ENCODE measurements at places on chromosomes 6 and 20.

DNA sequence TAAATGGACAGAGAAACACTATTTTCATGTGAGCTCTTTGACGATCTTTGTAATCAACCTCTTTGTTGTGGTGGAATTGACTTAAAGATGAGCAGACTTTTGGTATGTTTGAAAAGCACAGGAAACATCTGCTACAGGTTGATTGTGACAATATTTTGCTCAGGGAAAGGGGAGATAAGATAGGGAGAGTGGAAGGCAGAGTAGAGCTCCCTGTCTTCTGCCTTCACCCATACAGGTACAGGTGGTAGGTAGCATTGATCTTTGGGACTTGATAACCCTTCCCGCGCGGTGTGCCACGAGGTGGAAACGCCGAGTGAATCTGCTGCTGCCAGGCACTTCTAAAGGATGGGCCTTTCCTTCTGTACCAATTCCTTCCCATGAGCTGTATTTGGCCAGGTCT is 183.6 kb downstream of the UTRN start:
- peak; percentile 7 for DNase-seq

DNA sequence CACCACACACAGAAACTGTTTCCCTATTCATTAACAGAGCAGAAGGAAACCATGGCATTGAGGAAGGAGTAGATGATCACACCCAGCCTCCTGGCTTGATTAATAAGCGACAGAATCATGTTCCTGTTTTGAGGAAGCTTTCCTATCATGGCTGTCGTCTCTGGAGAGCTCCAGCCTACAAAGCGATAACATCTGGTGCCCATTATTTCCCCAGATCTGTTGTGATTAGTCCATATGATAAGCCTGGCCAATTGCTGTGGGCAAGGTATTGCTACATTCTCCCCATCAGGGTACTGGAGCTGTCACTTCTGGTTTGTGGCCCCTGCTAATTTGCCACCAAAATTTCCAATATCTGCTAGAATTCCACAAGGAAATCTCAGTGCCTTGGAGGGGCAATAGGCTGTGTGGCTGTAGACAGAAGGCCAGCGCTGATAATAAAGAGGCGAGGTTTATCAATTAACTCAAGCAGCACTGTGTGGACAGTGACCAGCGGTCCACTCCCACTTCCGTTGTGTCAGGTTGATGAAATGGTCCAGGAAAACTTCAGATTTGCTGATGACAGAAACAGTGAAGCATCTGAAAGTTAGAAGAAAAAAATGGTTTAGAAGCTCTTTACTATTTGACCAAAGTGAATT is 66.4 kb downstream of the OLIG3 start:
- DNase-seq, result peak; percentile 9

- DNase-seq, result no peak
Measured at GRCh38 chr6:95578106-95578410, 723 bp downstream of the MANEA start.

DNA sequence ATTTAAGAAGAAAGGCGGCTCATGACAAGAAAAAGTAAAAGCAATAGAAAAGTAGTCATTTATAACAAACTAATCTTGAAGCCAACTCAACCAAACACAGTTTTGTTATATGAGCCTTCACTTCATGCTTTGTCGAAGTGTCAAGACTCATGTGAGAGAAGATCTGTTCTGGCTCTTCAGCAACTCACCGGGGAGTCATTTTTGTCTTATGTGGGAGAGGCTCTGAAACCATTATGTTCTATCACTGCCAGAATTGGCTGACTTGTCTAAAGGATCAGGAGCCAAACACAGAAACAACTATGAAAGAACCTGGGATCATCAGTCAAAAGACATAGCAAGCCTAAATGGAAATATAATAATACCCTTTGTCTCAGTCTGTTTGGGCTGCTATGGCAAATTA is 105.2 kb downstream of the CDK19 start:
- DNase-seq, result no peak

DNA sequence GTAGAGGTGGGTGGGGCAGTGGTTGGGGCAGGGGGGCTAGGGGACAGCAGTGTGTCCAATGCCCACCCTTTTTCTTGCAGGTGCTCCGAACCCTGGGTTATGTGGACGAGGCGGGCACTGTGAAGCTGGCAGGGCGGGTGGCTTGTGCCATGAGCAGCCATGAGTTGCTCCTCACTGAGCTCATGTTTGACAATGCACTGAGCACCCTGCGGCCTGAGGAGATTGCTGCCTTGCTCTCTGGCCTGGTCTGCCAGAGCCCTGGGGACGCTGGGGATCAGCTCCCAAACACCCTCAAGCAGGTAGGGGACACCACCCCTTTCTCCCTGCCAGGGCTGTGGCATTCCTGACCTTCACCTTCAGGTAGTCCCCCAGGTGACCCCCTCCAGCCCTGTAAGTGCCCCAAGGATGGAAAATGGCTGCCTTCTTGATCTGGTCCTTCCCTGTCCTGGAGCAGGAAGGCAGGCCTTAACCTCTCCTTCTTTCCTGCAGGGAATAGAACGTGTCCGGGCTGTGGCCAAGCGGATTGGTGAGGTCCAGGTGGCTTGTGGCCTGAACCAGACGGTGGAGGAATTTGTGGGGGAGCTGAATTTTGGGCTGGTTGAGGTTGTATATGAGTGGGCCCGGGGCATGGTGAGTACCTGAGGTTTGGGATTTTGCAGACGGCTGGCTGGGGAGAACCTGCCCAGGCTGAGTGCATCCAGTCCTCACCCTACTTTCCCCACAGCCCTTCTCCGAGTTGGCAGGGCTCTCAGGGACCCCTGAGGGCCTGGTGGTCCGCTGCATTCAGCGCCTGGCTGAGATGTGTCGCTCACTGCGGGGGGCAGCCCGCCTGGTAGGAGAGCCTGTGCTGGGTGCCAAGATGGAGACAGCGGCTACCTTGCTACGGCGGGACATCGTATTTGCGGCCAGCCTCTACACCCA is 2.9 kb downstream of the DXO start:
- DNase-seq, result no peak

- peak; percentile 52 for DNase-seq
Measured at GRCh38 chr6:30837870-30838269, 46.4 kb upstream of the DDR1 start.

DNA sequence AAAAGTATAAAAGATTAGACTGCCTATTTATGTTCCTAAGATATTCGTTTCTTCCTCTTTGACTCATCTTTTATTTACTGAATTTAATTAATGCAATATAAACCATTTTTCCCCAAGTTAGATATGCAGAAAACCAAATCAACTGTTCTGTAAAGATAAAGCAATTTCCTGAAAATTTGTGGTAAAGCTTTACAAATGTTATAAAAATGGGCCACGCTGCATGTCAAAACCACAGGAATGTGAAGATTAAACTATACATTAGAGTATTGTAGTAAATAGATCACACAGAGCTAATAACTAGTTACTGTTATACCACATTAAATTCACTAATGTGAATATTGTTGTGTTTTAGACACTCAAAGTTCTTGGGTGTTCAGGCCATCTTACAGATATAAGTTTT is 83.4 kb downstream of the OPN5 start:
- DNase-seq, result peak; percentile 36

- DNase-seq, result no peak
Measured at GRCh38 chr6:81844686-81845085, 92.2 kb upstream of the TENT5A start.

DNA sequence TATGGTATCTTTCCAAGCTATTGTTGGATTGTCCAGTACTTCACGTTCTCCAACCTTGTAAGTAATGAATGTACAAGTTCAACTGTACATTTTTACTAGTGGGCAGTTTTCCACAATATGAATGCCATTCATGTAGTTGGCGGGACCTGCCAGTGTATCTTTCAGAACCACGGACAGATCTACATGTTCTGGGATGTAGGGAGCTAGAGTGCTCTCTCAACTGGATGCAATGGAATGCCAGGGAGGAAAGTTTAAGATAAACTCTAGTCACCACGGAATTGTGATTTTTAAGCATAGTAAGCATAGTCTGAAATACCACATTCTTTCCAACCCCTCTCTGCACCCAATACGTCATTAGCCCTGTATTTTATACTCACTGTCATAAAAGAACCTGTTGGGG is 21.5 kb upstream of the HLA-C start:
- peak; percentile 8 for DNase-seq

DNA sequence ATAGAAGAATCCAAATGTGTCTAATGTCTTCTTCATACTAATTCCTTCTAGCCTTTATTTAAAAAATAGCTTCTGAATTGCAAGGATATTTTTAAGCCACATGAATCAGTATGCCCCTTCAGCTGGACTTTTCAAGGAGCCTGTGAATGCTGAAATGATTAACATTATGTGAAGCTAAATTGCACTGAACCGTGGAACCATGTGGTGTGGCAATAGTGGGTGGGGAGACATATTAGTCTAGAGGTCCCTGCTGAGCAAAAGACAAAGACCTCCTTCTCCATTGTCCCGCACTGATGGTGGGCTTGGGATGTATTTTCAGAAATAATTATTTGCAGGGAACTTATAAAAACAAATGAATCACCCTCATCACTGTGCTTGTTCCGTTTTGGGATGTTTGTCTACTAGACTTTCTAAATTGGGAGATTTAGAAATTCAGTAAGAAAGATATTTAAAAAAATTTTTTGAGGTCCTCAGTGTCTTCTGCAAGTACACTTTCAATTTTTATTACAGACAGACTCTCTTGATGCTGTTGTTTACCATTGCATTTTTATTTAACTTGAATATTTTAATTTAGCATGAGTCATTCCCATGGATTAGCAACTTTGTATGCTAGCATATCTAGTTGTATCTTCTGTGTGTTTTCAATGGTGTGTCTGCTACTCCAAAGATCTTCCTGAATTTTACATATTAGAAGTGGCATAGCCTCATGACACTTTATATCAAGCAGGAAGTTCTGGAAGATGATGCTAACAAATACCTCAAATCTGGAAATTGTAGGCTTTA is 238.1 kb downstream of the LAMA2 start:
- DNase-seq, result no peak

DNA sequence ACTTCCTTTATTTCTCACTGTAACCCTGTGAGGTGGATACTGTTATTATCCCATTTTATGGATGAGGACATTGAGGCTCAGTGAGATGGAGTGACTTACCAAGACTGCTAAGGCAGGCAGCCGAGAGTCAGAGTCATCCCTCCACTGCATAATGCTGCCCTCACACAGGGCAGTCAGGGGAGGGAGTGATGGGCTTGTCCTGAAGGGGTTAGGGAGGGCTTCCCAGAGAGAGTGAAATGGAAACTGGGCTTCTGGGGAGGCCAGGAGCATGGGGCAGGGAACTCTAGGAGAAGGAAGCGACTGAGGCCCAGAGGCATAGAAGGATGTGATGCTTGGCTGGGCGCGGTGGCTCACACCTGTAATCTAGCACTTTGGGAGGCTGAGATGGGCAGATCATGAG is 31.1 kb downstream of the TM9SF4 start:
- no peak for DNase-seq

GRCh38 chr20:37846573-37846972 is 56.4 kb upstream of the VSTM2L start:
- DNase-seq, result no peak

DNA sequence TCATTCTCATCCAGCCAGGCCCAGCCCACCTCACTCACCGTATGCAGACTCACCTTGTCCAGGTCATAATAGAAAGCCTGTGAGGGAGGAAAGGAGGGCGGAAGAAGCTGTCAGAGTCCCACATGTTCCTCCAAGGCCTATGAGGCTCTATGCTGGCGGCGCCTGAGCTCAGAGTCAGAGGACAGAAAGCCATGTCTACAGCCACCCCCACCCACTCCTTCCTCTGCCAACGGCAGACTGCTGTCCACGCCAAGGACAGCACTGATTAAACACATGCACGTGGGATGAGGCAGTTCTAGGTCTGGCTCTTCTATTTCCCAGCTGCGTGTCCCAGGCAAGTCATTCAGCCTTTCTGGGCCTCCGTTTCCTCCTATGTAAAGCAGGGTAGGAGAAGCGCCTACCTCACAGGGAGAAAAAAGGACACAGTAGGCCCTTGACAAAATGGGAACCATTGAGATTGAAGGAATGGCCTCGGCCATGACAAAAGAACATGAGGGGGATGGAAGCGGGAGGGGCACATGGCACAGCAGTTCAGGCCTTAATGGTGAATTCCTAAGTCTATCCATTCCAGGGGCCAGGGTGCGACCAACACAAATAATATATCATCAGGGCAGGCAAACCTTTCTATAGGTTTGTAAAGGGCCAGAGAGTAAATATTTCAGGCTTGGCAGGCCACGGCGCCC is 80.1 kb downstream of the RIPOR3 start:
- no peak for DNase-seq

DNA sequence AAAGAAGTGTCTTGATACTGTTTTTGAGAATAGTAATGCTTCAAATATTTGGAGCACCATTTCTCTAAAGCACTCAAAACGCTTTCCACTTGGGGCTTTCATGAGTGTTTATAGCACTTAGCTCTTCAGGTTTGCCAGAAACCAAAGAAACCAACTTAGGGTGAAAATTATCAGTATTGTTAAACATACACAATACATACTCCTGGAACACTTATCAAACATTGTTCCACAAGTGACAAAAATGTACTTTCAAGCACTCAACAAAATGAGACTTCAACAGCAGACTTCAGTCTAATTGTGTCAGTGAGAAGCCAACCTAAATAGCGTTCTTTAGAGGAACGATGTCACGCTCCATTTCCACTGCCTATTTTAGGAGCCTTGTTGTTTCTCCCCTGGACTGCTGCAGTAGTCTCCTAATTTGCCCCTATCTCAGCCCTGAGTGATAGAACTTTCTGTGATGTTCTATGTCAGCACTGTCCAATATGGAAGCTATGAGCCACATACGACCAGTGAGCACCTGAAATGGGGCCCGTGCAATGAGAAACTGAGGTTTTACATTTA is 461.3 kb downstream of the KIF16B start:
- no peak for DNase-seq

- DNase-seq, result no peak
Measured at GRCh38 chr20:6030453-6031080, 23.3 kb downstream of the LRRN4 start.

DNA sequence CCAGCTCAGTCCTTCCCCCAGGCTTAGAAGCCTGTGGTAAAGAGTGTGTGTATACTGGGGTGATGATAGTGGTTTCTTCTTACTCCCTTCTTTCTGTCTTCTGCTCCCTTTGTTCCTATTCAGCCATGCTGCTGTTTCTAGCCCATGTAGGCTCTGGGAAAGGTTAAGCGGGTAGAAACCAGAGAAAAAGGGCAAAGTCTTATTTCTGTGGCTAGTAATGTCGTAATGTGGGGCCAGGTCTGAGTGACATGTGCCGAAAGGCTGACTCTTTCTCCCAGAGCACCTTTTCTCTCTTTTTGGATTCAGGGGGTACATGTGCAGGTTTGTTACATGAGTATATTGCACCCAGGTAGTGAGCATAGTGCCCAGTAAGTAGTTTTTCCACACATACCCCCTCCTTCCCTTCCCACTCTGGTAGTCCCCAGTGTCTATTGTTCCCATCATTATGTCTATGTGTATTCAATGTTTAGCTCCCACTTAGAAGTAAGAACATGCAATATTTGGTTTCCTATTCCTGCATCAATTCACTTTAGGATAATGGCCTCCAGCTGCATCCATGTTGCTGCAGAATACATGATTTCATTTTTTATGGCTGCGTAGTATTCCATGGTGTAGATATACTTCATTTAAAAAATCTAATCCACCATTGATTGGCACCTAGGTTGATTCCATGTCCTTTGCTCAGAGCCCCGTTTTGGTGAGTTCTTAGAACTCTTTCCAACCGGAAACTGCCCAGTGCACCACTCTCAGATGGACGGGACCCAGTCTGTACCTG is 74.3 kb downstream of the EFHC1 start:
- no peak for DNase-seq

DNA sequence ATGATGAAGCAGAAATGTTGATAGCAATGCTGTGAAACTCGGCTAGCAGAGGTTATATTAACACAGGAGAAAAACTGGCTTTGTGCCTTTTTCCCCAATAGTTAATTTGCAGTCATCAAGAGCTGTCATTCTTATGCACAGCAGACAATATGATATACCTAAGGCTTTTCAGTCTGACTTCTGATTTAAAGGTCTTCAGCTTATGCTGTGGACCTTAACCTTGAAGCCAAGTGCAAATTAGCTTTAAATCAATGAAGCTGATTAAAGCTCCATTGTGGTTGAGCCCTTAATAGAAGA is 171.6 kb upstream of the ID4 start:
- no peak for DNase-seq

Data from hematopoietic multipotent progenitor cell treated with erythropoietin and hydrocortisone succinate and interleukin-3 and kit ligand, for 4 days (in vitro differentiated cells).